ENCODE measurements at places on chromosomes 7 and 10.

- no peak for DNase-seq
Observed at GRCh38 chr10:8402576-8402975, 348.1 kb downstream of the GATA3 start.

GRCh38 chr10:80486785-80487420, 32.8 kb downstream of the TSPAN14 start:
- DNase-seq = no peak

GRCh38 chr7:1449501-1449900, 9.8 kb downstream of the MICALL2 start:
- no peak for DNase-seq

- DNase-seq = no peak
Observed at GRCh38 chr7:32250003-32250402, 179.8 kb upstream of the PDE1C start.

- no peak for DNase-seq
Observed at GRCh38 chr10:7649673-7650300, 17.0 kb downstream of the ITIH5 start.

GRCh38 chr10:48274636-48275035, at the start of gene FRMPD2:
FRMPD2 (minus strand) TSS chr10:48274696; CDS start chr10:48274567, 129 bp downstream.
- DNase-seq = no peak

- DNase-seq = no peak
Observed at GRCh38 chr7:143233816-143234532, 12.1 kb downstream of the TAS2R40 start.

DNA sequence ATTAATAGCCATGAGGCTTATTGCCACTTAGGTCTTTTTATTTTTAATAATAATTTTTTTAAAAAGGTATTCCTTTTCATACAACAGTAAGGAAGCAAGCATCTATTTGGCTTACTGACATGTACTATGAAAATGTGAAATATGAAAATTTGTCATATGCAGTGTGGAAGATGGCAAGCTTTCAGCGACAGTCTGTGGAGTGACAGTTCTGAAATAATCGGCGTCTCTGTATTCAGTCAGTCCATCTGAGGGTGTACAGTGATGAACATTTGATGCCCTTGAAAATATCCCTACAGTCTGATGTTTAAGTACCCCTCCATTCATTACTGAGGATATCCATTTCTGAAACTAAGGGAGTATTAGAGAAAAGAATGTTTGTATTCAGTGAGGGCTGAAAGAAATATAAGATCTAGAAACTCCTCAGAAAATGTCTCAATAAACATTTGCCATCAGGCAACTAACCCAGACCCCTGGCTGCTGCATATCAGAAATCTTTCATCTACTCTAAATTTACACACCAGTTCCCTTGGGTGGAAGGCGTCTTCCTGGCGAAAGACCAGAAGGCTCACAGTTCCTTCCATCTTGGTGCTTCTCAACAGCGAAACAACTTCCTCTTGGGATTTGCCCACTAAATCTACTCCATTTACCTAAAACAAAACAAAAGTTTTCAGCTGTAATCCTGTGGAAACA, 440.6 kb downstream of the PARD3 start:
- DNase-seq = no peak

DNA sequence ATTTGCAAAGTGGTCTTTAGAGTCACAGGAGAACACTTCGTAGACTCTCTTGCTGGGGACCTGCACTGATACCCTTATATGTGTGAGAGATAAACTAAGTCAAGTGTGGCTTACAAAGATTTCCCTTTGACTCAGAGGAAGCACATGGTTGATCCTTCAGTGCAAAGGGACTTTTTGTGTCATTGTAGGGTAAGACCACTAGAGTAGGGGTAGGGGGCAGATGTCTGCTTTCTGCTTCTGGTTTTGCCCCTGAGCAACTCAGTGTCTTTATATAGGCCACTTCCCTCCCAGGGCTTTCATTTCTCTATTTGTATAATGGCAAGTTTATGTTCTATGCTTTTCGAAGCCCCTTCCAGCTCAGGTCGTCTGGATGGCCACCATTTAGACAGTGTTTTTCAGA, 281.7 kb downstream of the SORCS3 start:
- DNase-seq = no peak

DNA sequence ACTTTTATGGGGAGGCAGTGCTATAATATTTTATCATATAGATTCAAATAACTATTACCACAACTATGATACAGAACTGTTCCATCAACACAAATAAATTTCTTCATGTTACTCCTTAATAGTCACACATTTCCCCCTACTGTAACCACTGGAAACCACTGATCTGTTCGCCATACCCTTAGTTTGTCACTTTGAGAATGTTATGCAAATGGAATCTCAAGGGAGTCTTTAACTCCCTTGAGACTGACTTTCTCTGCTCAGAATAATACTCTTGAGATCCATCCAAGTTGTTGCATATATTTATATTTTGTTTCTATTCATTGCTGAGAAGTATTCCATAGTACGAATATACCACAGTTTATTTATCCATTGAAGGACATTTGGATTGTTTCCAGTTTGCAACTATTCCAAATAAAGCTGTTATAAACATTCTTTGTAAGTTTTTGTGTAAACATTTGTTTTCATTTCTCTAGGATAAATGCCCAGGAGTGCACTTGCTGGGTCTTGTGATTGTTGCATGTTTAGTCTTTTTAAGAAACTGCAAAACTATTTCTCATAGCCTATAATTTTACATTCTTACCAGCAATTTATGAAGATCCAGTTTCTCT, 19.7 kb upstream of the PON2 start:
- DNase-seq = no peak

DNA sequence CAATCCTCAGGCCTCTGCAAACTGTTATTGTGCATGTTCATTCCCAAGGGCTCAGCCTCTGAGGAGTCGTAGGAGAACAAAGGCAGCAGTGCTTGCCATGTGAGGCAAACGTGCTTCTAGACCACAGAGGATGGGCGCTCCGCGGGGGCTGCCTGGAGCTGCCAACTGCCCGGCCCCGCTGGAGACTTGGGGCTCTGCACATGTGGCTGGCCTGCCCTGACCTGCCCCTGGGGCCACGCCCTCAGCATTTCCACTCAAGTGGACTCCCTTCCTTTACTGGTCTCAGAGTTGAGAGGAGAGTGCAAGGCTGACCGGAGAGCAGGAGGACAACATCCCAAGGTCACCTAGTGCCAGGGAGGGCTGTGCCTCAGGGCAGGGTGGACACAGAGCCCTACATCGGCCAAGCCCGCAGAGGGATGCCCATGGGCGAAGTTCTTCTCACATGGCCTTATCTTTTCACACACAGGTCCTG, 222.3 kb upstream of the ZNF32 start:
- DNase-seq = no peak

GRCh38 chr10:61642676-61643075, 20.1 kb upstream of the CABCOCO1 start:
- DNase-seq = no peak

DNA sequence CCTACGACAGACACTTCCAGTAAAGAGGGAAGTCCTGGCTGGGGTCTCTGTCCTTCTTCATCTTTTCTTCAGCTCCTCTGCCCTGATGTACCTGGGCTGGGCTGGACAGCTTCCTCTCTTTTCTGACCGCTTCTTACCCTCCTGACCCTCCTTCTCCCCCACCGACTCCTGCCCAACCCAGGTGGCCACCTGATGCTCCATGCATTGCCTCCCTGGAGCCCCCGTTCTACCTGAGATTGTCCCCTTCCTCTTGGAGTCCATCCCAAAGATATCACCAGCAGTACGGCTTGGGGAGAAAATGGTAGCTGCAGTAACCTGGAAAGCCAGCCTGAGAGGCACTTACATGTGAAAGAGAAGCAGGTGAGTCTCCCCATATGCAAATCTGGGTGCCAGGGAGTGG, 566.3 kb downstream of the TCERG1L start:
- no peak for DNase-seq

DNA sequence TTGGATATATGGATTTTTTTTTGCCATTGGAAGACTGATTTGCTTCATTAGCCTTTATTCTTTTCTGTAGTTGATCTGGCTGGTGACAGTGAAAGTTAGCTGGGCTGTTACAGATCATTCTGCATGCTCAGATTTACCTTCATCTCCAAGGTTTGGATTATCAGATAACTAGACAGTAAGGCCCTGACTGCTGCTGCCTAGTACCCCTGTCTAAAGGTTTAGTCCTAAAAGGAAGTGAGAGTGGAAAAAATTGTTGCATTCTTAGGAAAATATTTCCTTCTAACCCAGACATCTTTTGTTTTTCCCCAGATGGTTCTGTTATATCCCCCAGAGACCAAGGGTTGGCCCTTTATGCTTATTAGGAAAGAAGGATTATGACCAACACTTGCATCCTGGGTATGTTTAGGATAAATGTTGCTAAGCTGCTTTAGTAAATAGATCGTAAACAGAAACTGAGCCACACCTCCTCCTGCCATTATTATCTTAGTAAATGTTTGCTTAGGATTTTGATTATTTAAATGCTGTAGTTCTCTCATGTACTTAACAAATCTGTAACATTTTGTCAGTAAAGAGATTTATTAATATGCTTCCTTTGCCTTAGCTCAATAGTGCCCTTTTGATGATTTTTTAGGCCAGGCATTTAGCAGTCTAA, 44.4 kb downstream of the MCU start:
- DNase-seq = no peak

DNA sequence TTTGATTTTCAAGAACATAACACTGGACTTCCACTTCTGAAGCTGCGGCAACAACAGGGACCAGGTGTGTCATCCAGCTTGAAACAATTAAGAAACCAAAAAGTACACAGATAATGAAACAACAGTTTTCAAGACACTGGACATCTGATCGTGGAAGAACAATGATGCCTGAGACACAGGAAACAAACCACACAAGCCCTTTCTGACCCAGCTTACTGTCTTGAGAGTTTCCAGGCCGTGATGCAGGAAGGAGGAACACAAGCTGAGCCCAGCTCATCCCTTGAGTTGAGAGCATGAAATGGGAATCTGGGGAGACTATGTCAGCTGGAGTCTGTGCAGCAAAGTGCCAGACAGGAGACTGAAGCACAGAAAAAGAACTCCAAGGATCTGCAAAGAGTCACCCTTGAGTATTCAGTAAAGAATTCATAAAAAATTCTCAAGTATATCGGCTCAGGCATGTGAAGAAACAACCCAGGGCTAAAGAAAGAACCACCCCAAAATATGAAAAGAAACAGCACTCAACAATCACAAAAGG, 91.6 kb downstream of the RNF32 start:
- no peak for DNase-seq

GRCh38 chr10:49610458-49611165, 502 bp downstream of the SLC18A3 start:
- DNase-seq = no peak

- no peak for DNase-seq
Observed at GRCh38 chr7:70032649-70033048, 434.4 kb downstream of the AUTS2 start.

- no peak for DNase-seq
Observed at GRCh38 chr7:148021507-148022045, 569.0 kb upstream of the C7orf33 start.

DNA sequence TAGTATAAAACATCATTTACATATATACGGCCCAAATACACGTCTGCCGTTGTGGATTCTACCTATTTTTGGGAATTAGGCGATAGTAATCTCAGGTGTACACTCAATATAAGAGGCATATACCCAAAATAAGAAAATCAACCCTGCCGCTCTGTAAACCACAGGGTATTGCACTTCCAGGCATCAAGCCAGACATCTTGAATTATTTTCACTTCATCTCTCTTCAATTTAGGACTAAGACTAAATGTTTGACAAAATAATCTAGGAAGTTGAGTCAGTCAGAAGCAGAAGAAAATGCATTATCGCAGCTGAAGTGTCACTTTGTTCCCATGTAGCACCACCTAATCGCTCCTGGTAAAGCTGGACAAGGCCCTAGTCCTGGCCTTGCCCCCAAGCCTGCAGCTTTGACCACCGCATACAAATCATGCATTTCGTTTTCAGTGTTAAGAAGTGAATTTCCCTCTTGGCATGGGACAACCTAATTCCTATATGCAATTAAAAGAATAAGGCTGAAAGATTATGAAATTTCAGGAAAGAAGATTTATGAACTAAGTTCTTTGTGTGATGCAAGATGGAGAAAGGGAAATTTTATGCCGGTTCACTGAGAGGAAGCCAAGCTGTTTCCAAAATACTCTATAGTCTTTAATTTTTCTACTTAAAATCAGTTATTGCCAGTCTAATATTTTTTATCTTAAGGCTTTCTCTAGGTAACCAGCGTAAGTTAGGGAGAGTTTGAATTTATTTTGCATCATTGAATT, 26.0 kb downstream of the CABCOCO1 start:
- no peak for DNase-seq

GRCh38 chr10:70234668-70235447, 1.6 kb upstream of the PPA1 start:
- no peak for DNase-seq

DNA sequence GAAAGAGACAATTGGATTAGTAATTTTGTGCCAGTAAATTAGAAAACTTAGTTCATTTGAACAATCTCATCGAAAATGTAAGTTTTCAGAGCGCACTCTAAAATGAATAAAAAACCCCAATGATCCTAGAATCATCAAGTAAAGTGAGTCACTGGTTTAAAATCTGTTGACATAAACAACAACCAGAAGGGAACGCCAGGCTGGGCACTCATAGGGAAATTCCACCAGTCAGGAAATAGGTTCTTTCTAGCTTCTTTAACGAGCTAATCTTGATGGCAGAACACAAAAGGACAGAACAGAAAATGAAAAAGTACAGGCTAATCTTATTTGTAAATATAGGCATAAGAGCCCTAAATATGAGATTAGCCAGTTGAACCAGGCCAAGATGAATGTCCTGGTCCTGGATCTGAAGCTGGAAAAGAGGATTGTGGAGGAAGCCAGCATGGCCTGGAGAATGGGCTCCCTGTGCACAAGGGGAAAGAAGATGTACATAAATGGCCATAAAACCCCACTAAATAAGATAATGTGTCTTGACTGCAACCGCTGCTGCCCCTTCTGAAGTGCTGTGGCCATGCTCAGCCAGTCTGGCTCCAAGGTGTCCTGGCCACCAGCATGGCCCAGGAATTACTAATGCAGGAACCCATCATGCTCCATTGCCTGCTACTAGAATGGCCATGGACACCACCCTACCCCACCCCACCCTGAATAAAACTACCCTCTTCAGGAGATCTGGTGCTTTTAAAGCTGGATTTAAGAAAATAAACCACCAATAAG, 114.0 kb downstream of the WDFY4 start:
- DNase-seq = no peak

GRCh38 chr7:128385988-128386925, 23.5 kb downstream of the IMPDH1 start:
- no peak for DNase-seq

- no peak for DNase-seq
Observed at GRCh38 chr10:103197174-103197573, 4.1 kb upstream of the NT5C2 start.

GRCh38 chr10:86261941-86262687, 104.5 kb downstream of the GRID1 start:
- DNase-seq = no peak

All from activated CD8-positive, alpha-beta memory T cell treated with anti-CD3 and anti-CD28 coated beads, Interleukin-2, amount 50 U/mL, for 4 hours (primary cell).